Left ventricle myocardium inferior (tissue), 1 donor: ENCODE measurements at places on chromosomes 2 and 18. TPM values are rescaled to one million over a fixed set of nuclear protein-coding genes. Genes with fewer than 3 reads are reported as not detected.

DNA sequence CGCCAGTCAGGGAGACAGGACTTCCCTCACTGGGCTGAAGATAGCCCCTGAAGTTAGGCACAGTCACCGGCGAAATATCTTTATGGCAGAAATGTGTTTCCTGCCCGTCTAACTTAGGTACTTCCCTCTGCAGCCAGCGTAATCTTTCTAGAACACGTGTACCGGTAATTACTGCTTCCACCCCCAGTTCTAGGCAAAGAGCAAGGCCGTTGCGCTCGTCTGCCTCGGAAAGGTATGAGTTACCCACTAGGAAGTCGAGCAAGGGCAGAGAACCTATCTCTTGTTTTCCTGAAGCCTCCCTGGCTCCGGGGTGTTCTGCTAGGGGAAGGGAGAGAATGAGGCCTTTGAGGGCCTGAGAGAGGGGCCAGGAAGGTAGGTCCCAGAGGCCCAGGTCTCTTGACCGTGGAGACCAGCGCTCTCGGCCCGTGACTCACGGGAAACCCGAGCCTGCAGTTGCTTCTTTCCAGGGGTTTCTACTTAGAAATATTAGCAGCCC is 70.0 kb downstream of the TWSG1 start:
- no peak for DNase-seq
- no peaks in the 10 kb centered on the region for H3K27me3 ChIP-seq
- H3K36me3 ChIP-seq: no peaks in the 10 kb centered on the region
- H3K4me1 ChIP-seq: no peaks in the 10 kb centered on the region
- peak overlapping the region; percentile 31 for H3K27ac ChIP-seq
- peak overlapping the region; percentile 38 for H3K4me3 ChIP-seq

GRCh38 chr2:101696272-101697123 is 1.0 kb upstream of the MAP4K4 start:
- peak overlapping the region; percentile 85 for H3K4me3 ChIP-seq
- H3K27me3 ChIP-seq: no peaks in the 10 kb centered on the region
- no peaks in the 10 kb centered on the region for H3K36me3 ChIP-seq
- H3K4me1 ChIP-seq: peaks cover 44% of the 10 kb centered on the region

- no peaks in the 10 kb centered on the region for H3K4me1 ChIP-seq
- H3K36me3 ChIP-seq: no peaks in the 10 kb centered on the region
- no peak overlapping the region for H3K4me3 ChIP-seq
- no peaks in the 10 kb centered on the region for H3K27me3 ChIP-seq
- no peak for DNase-seq
Observed at GRCh38 chr2:7697052-7697451, 779.8 kb downstream of the RNF144A start.

DNA sequence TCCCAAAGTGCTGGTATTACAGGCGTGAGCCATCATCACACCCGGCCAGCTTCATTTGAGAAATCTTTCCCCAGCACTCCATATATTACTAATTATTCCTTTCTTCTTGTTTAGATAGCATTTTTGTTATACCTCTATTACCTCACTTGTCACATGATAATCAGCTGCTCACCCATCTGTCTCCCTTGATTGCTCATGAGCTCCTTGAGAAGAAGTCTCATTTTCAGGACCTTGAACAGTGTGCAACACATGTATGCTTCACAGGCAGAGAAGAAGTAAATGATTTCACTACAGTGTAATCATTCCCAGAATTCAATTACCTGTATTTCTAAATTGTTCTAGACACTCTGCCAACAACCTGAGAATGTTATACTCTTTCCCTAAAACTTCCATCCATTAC is 6.2 kb downstream of the PAIP2B start:
- H3K4me3 ChIP-seq: no peak overlapping the region
- no peak for DNase-seq
- peaks cover 2% of the 10 kb centered on the region for H3K4me1 ChIP-seq
- no peaks in the 10 kb centered on the region for H3K27me3 ChIP-seq

DNA sequence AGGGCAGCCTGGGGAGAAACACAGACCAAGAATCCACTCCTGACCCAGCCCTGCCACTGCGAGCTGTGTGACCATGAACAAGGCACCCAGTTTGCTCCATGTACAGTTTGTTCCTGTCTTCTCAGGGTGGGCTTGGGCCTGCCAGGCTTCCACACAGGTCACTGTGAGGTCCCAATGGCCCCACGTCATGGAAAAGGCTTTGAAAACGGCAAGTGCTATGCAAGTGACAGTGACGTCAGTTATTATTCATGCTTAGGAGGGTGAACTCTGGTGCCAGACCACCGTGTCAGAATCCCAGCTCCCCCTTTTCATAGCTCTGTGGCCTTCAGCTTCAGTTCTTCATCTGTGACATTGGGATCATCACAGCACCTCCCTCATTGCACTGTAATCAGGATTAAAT is 87.1 kb downstream of the TNS1 start:
- peaks cover 40% of the 10 kb centered on the region for H3K36me3 ChIP-seq
- H3K27ac ChIP-seq: peak overlapping the region; percentile 95
- no peak for DNase-seq
- H3K27me3 ChIP-seq: no peaks in the 10 kb centered on the region

GRCh38 chr18:57122936-57123510 is 23.9 kb upstream of the BOD1L2 start:
- H3K4me3 ChIP-seq: no peak overlapping the region
- peaks cover 4% of the 10 kb centered on the region for H3K4me1 ChIP-seq
- H3K36me3 ChIP-seq: no peaks in the 10 kb centered on the region
- no peak overlapping the region for H3K27ac ChIP-seq
- no peak for DNase-seq

- no peaks in the 10 kb centered on the region for H3K27me3 ChIP-seq
- no peak overlapping the region for H3K27ac ChIP-seq
Observed at GRCh38 chr2:101007415-101008345, 5.6 kb downstream of the RPL31 start.

DNA sequence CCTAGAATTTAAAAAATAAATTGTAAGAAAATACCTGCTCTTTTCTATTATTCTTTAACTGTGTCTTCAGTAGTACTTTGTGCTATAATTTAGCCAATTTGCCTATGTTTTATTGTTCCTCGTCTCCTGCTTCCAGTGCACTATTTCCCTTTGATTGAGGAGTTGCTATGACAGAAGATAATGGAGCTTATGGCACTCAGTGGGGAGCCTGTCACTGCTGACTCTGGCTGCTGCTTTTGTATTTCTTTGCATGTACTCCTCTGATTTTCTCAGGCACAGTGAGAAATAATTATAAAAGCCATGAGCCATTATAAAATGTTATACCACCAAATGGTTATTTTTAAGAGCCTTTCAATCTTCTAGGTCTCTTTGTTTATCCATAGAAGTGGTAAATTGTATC is 1310.8 kb upstream of the SLC39A10 start:
- no peak overlapping the region for H3K27ac ChIP-seq
- no peaks in the 10 kb centered on the region for H3K27me3 ChIP-seq
- DNase-seq: no peak
- no peaks in the 10 kb centered on the region for H3K4me1 ChIP-seq
- no peak overlapping the region for H3K4me3 ChIP-seq

- H3K4me3 ChIP-seq: no peak overlapping the region
- no peaks in the 10 kb centered on the region for H3K36me3 ChIP-seq
- H3K4me1 ChIP-seq: no peaks in the 10 kb centered on the region
- peak; percentile 28 for DNase-seq
- no peak overlapping the region for H3K27ac ChIP-seq
Observed at GRCh38 chr18:74081966-74082741, 65.5 kb downstream of the FBXO15 start.

GRCh38 chr2:103809415-103809814 is 1044.5 kb upstream of the POU3F3 start:
- no peaks in the 10 kb centered on the region for H3K4me1 ChIP-seq
- H3K36me3 ChIP-seq: no peaks in the 10 kb centered on the region
- no peaks in the 10 kb centered on the region for H3K27me3 ChIP-seq
- H3K27ac ChIP-seq: no peak overlapping the region

DNA sequence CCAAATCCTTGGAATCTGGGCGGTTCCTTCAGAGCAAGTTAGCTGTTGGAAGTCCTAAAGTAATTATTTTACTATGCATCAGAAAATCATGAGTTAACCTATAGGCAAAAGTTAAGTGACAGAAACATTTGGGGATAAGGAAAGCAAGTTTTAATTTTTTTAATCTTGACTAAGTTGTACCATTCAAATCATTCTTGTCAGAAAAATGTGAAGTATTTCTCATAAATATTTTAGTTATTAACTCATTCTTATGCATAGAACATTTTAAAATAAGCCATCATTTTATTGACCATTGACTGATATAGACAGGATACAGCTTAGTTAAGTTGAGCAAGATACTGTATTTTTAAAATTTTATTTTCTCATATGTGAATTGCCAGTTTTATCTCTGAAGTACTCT is 98.2 kb upstream of the FOSL2 start:
- no peak overlapping the region for H3K27ac ChIP-seq
- peaks cover 15% of the 10 kb centered on the region for H3K36me3 ChIP-seq
- H3K4me3 ChIP-seq: no peak overlapping the region
- H3K27me3 ChIP-seq: no peaks in the 10 kb centered on the region
- H3K4me1 ChIP-seq: no peaks in the 10 kb centered on the region

- no peaks in the 10 kb centered on the region for H3K4me1 ChIP-seq
- H3K27ac ChIP-seq: no peak overlapping the region
- no peaks in the 10 kb centered on the region for H3K27me3 ChIP-seq
Observed at GRCh38 chr2:61090386-61090921, 24.8 kb downstream of the SANBR start.

DNA sequence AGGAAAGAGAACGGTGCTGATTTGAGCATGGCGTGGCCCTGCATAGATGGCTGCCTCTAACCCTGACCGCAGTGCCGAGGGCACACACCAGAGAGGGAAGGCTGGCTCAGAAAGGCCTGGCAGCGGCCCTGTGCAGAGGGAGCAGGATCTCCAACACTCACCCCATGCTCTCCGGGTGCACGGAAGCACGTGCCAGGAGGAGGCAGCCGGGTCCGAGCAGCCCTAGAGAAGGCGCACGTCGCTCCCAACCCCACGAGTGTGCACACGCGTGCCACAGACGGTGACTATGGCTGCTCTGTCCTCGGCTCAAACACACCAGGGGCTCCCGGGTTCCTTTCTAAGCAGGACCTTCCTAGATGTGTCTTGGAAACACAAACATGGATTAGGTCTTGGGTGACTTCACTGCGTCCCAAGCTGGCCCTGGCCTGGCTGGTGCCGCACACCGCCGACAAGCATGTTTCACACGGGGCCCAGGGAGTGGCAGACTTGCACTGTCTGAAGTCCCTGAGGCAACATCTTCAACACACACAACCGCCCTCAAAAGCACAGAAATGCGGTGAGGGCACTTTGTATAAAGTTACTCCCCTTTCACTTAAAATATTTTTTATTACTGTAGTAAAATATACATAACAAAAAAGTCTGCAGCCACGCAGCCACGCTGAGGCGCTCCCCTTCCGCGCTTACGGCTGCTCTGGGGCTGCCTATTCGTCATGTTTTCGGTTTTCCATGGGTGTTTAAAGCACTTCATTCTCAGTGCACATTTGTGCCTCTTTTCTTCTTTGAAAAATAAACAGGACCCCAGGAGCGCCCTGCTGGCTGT is 110.0 kb downstream of the ZNF516 start:
- DNase-seq: no peak
- peaks cover 15% of the 10 kb centered on the region for H3K4me1 ChIP-seq
- peaks cover 3% of the 10 kb centered on the region for H3K36me3 ChIP-seq
- H3K27ac ChIP-seq: no peak overlapping the region
- H3K4me3 ChIP-seq: no peak overlapping the region

GRCh38 chr18:37161491-37161890 is 332.6 kb downstream of the KIAA1328 start:
- no peaks in the 10 kb centered on the region for H3K27me3 ChIP-seq
- H3K36me3 ChIP-seq: no peaks in the 10 kb centered on the region
- no peaks in the 10 kb centered on the region for H3K4me1 ChIP-seq
- H3K27ac ChIP-seq: no peak overlapping the region
- DNase-seq: no peak

DNA sequence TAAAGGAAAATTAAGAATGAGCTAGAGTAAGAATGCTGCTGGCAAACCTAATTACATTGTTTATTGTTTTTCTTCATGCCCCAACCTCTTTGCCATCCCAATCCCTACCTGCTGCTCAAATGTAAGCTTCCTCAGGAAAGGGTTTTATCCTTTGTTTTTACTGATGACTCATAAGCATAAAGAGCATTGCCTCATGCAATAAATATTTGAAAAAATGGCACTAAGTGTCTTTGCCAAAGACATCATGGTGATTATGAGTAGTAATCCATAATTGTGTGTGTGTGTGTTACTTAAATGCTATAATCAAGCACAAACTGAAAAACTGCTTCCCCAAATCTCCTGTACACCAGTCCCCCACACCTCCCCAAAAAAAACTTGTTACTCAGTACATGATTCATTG is 53.4 kb downstream of the DNER start:
- H3K4me3 ChIP-seq: no peak overlapping the region
- H3K27me3 ChIP-seq: no peaks in the 10 kb centered on the region
- H3K4me1 ChIP-seq: no peaks in the 10 kb centered on the region
- no peak overlapping the region for H3K27ac ChIP-seq

GRCh38 chr2:81206216-81206615 is 901.7 kb upstream of the LRRTM1 start:
- H3K27me3 ChIP-seq: no peaks in the 10 kb centered on the region
- H3K36me3 ChIP-seq: no peaks in the 10 kb centered on the region
- no peak overlapping the region for H3K27ac ChIP-seq
- H3K4me3 ChIP-seq: no peak overlapping the region

The FNDC4 gene
- 1.7 TPM for total RNA-seq

The FKBP7 gene
- total RNA-seq: 10.8 TPM

The REG1B gene
- not detected for total RNA-seq

The NRP2 gene
- 7.6 TPM for total RNA-seq

The SERPINB3 gene
- not detected for total RNA-seq
